Fibroblast of mammary gland (primary cell): ENCODE measurements at places on chromosomes 5 and 9.
A peak's percentile ranks its signal among the peaks of the same experiment; 100 is the strongest.

- DNase-seq: no peak
Observed at GRCh38 chr5:1128977-1129710, 17.3 kb upstream of the SLC12A7 start.

DNA sequence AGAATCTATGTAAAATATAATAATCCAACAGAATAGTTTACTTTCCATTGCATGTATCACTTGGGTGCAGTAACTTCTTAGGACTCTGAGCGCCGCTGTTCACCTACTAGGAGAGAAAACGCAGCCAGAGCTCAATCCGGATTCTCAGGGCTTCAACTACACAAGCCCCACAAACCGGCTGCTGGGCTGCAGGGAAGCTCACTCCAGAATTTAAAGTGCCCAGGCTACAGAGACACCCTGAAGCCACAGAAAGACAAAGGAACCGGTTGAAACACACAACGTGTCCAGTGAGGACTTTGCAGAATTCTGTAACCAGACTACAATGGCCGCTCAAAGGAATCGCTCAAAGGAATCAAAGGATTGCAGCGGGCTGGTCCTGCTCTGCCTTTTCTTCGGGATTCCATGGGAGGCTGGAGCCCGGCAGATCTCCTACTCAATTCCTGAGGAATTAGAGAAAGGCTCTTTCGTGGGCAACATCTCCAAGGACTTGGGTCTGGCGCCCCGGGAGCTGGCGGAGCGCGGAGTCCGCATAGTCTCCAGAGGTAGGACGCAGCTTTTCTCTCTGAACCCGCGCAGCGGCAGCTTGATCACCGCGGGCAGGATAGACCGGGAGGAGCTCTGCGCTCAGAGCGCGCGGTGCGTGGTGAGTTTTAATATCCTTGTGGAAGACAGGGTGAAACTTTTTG is at the start of gene PCDHGA10:
Gene PCDHGA10, plus strand, starts transcription at position 134 of the 686 bp plus-strand sequence. Its CDS starts 189 bp downstream, at position 323.
- DNase-seq: peak; percentile 80

- DNase-seq: peak; percentile 70
Observed at GRCh38 chr9:114611516-114612271, 603 bp downstream of the TMEM268 start.

DNA sequence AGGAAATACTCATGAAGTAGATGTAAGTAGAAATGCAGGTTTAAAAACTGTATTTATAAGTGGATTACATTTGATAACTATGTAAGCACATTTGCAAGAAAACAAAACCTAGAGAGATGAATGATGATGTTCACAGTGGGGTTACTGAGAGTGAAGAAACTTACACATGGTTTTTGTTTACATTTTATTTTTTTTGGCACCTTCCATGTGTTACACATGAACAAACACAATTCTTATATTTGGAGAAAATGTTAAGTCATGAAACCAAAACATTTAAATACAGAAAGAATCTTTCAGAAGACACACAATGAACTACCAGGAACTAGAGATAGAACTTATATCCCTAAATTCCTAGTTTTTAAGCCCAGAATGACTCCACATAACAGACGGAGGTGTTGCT is 51.5 kb upstream of the SPATA31E1 start:
- peak; percentile 15 for DNase-seq

DNA sequence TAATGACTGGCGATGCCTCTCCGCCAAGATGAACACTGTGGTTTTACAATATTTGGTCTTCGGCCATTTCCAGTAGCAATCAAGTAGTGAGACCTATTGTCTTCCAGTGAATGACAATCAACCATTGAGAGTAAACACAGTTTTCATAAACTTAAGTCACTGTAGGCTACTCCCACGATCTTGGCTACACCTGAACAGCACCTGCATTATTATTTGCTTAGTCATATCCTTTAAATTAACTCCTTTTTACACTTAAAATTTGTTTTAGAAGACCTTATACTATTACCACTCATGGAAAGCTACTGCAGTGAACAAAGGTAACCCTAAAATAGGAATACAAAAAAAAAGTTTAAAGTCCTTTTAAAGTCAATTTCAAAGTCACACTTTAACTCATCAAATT is 58.2 kb downstream of the ZNF354C start:
- DNase-seq: no peak

DNA sequence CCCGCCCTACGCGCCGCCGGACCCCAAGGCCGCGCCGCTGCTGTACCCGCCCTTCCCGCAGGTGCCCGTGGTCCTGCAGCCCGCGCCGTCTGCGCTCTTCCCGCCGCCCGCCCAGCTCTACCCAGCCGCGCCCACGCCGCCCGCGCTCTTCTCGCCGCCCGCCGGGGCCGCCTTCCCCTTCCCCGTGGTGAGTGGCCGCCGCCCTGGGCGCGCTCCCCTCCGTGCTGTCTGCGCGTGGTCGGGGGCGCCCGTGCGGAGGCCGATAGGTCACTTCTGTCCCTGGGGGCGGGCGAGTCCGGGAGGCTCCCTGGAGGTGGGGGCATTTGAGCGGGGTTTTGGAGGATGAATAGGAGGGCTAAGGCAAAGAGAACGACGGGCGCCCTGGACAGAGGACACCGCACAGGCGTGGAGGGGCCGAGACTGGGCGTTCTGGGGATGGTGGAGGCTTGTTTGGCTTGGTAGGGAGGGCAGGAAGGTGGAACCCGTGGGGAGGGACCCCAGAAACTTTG is 9.6 kb downstream of the PRRT1B start:
- DNase-seq: no peak

- DNase-seq: peak; percentile 87
Observed at GRCh38 chr5:32017692-32018367, 156.3 kb downstream of the GOLPH3 start.

DNA sequence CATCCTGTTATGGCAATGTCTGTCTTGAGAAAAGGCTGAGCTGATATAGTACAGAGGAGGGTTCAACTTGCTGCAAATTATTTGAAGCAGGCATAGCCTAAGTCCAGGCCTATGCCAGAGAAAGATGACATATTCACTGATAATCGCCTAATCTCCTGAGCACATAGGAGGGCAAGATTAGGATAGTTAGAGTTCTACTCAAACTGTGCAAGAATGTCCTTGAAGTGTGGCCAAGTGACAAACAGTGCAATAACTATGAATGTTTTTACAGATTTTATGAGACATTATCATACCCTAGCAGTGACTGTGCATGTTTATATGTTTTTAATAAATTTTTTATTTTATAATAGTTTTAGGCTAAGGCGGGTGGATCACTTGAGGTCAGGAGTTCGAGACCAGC is 96.2 kb downstream of the TSSK1B start:
- DNase-seq: peak; percentile 13
